Fibroblast of mammary gland (primary cell): ENCODE measurements at places on chromosomes 6 and 20.

- DNase-seq = peak; percentile 92
Observed at GRCh38 chr6:41936073-41936837, 5.4 kb downstream of the CCND3 start.

DNA sequence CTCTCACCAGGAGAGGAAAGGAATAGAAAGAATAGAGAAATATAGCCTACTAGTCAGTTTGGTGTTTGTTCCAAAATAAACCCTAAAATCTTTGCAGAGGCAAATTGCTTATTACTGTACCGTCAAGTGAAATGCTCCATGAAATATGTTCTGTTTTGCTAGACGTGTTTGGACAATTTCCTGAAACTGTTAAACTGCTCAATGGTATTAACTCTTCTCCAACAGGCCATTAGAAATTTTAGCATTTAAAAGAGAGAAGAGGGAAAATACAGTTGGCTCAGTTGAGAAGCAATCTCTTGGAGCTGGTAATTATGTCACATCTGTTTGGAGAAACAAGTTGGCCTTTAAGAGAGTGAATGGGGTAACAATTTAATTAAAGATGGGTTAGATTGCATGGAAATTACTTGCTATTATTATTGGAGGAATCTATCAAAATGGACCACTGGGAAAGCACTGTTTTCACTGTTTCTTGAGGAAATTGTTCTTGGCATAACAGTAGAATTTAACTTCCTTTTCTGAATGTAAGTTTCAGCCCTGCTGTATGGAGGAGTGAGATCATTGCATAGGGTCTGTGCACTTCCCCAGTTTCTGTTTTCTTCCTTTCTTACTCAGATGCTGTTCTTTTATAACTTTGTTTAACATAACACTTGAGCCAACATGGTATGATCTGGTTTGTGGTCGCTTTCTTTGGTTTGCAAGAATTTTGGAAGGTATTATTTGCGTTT is 373.6 kb downstream of the PLCB1 start:
- no peak for DNase-seq

GRCh38 chr6:3410385-3411360 is 46.2 kb downstream of the SLC22A23 start:
- peak; percentile 71 for DNase-seq

DNA sequence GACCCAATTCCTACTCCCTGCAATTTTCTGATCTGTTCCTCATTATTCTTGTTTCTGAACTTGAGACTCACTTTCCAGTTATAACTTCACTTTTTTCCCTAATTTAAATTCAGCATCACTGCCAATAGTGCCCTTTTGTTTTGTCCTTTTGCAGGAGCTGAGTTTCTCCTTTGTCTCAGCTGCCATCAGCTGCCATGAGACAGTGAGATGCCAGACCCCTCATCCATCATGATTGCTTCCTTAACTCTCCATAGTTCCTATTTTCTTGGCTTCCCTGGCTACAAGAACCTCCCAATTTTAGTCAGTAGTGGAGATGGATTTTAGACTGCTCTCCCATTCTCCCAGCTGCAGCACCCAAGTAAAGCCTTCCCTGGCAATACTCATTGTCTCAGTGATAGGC is 518.1 kb downstream of the HDGFL1 start:
- no peak for DNase-seq

GRCh38 chr20:63541371-63541770 is 4.2 kb upstream of the PTK6 start:
- no peak for DNase-seq

DNA sequence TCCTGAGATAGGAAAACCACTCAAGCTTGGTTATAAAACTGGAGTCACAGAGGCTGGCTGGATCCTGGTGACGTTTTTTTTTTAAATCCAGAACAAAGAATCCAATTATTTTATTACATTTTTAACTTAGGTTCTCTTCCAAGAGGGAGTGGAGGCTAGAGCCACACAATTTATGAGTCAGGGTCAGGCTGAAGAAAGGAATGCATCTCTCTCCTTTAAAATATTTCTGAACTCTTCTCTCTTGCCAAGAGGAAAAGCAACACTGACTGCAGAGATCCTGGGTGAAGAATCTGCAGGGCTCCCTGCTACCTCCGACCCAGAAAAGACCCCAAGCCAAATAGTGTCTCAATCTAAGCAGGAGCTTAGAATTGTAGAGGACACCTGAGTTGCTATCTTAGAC is 88.5 kb upstream of the SSTR4 start:
- no peak for DNase-seq

GRCh38 chr6:36715469-36715868 is 17.8 kb downstream of the RAB44 start:
- no peak for DNase-seq

- DNase-seq = no peak
Observed at GRCh38 chr20:57435498-57436222, 44.5 kb downstream of the RBM38 start.

GRCh38 chr6:42787063-42787472 is 5.2 kb downstream of the BICRAL start:
- no peak for DNase-seq

DNA sequence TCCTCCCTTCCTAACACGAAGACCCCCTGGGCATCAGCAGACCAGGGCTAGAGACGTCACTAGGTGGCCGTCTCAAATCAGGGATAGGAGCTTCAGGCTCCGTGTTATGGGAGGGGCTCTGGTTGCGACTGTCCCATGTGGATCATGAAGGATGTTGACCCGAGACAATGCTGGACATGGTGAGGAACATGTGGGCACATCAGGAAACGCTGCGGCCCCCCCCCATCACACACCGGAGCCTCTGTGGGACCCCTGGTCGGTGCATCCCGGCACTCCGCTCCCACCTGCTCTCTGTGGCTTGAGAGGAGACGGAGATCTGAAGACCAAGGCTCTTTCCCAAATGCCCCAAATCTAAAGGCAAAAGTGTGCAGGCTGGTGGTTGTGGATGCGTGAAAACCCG is 54.2 kb downstream of the DACT2 start:
- DNase-seq = no peak

DNA sequence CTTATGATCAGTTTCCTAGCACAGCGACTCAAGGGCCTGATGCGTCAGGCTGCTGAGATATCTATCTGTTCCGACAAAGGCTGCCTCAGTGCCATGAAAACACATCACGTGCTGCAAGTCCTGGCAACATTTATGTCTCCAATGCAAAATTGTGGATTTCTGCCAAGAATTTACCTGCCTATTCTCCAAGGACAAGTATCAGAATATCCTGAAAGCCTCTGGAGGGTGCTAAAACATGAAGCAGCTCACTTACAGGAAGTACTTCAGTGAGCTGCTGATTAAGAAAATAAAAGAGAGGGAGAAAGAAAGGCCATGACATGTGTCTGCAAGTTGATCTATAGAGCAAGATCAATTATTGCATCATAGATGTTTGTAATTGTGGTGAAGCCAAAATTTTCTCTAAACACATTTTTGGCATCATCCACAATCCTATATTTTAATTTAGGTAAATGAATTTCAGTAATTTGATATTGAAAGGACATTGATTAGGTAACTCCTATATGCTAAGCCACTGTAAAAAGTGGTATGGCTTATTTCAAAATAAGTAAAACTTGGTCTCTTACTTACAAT is 25.8 kb upstream of the TPBG start:
- DNase-seq = no peak

GRCh38 chr6:35072051-35072697 is 69.0 kb downstream of the TCP11 start:
- DNase-seq = no peak

GRCh38 chr6:11008821-11009220 is 35.3 kb downstream of the ELOVL2 start:
- DNase-seq = peak; percentile 30

GRCh38 chr20:42747765-42748411 is 441.8 kb downstream of the PTPRT start:
- no peak for DNase-seq

- no peak for DNase-seq
Observed at GRCh38 chr20:7031222-7031621, 263.7 kb downstream of the BMP2 start.

GRCh38 chr6:24991810-24992467 is 56.2 kb upstream of the RIPOR2 start:
- peak; percentile 71 for DNase-seq

DNA sequence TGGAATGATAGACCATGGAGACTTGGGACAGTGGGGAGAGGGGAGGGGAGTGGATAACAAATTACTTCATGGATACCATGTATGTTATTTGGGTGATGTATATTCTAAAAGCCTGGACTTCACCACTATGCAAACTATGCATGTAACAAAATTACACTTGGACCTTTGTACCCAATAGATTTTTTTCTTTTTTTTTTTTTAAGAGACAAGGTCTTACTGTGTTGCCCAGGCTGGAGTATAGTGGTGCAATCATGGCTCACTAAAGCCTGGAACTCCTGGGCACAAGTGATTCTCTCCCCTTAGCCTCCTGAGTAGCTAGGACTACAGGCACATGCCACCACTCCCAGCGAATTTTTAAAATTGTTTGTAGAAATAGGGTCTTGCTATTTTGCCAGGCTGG is 45.3 kb downstream of the RIPOR2 start:
- DNase-seq = no peak

DNA sequence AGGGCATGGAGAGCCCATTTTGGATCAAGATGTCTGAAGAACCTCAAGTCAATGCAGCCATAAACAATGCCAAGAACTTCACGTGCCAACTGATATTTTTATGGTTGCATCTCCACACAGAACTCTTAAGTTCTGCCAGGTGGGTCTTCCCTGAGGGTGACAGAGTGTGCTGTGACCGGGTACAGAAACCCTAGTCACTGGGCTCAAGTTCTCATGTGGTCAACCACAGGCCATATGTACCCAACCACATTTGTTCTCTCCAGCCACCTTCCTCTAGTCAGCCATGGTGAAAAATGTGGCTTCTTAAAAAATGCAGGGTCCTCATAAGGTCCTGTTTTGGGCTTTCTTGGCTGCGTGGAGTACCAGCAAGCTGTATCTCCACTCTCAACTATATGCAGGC is 48.9 kb downstream of the CLIC5 start:
- DNase-seq = no peak

DNA sequence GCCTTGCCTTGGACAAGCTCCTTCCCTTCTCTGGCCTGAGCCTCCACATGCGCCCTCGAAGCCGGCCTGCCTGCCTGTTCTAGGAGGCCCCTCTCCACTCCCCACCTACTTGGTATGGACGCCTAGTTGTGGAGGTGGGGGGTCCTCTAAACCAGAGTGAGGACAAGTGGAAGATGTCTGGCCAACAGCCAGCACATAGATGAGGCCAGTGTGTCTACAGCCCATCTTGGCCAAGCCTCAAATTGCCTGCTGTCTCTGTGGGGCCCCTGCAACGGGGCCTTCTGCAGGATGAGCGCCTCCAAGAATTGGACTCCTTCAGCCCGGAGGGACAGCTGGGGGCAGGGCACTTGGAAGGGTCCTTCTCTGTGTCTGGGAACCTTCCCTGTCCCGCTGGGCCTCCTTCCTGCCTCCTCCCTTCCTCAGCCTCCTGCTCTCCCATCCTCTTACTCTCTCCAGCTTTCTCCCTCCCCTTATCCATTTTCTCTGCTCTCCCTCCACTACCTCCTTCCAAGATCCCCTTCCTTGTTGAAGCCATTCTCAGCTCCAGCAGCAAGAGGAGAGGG is 1.6 kb downstream of the MDFI start:
- DNase-seq = no peak
